GM20000 (cell line): ENCODE measurements at places on chromosomes 3 and 15.

DNA sequence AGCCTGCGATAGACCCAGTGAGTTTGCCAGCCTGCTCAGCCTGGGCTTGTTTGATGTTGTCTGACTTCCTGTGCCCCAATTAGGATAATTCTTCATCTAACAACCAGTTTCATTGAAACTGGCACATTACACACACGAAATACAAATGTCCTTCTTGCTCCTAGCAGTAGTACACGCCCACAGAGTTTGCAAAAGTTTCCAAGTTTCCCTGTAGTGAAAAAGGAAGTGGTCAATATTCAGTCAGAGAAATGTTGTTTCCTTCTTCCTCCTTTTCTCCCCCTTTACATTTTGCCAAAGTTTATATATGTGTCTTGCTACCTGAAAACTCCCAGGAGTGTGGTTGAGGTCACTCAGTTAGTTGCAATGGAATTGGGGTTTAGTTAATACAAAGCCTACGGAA, 58.4 kb upstream of the LRTM1 start:
- DNase-seq, result no peak

DNA sequence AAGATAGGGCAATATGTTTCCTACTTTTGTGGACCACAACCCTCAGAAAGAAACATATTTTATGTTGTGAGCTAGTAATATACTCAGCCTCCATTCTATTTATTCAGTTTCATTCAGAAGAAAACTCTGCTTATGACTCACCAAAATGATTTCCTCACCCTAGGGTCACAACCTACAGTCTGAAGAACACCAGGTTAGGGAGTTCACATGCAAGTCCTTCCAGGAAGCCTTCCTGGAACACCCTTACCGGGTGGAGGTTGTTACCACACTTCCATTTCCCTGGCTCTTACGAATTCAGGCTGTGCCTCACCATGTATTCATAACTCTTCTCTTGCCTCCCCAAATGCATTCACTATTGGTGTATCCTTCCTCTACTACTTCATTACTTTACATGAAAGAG, 228.0 kb upstream of the ADAMTS9 start:
- no peak for DNase-seq

- no peak for DNase-seq
Observed at GRCh38 chr3:170179432-170179831, 2.1 kb downstream of the PHC3 start.

GRCh38 chr15:31049111-31049510, 52.4 kb downstream of the TRPM1 start:
- DNase-seq, result no peak

GRCh38 chr3:124492824-124493223, 237.4 kb upstream of the UMPS start:
- DNase-seq, result peak; percentile 21

GRCh38 chr3:163776743-163777142, 1301.6 kb downstream of the SI start:
- no peak for DNase-seq

DNA sequence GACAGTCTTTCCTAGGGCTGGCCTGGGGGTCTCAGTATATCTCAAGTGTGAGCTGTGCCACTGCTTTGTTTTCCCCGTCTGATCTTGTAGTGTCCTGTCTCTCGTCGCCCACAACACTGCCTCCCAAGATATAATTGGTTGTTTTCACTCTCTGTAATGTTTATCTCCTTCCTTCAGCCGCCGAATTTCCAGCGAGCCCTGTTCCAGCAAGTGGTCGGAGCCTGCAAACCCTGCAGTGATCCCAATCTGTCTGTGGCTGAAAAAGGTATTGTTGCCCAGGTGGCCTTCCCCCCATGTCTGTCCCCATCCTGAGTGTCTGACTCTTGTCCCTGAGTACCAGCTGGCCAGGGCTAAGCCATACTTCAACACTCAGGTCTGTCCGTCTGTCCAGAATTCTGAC, 9.5 kb upstream of the MANF start:
- no peak for DNase-seq

DNA sequence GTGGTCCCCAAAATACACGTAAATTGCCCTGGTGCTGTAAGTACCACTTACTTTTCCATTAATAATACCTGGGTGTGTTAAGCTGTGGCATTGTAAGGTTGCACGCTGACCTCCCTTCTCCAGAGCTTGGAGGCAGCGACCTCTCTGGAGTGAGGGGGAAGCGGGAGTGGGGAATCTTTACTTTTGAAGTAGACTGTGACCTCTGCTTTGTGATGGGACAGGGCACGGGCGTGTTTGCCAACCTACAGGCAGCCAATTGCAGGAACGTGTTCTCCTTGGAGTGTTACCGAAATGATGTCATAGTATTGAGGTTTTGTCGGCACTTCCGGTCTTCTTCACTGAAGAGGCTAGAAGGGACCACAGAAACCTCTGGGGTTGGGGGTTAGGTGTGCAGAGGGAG, 227.3 kb upstream of the C2CD4B start:
- peak; percentile 18 for DNase-seq

DNA sequence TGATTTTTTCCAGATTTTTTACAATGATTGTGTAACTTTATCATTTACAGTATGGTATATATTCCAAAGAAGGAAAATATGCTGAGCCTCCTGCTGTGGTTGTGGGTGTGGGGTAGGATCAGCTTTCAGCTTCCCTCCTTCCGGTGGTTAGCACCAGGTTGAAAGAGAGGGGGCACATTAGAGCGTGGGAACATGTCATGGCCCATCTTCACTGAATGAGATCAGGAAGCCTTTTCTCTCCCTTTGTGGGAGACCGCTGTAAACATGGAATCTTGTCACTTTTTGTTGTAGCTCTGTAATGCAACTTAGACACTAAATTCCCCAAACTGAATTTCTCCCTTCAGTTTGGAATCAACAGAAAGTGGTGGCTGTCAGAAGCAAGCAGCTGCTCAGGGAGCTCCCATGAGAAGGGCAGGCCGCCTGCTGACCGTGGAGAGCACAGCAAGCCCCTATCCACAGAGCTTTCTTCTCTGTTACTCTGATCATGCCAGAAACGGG, 86.7 kb upstream of the LIMD1 start:
- no peak for DNase-seq

- peak; percentile 81 for DNase-seq
Observed at GRCh38 chr3:184710870-184711492, 883 bp downstream of the MAGEF1 start.

DNA sequence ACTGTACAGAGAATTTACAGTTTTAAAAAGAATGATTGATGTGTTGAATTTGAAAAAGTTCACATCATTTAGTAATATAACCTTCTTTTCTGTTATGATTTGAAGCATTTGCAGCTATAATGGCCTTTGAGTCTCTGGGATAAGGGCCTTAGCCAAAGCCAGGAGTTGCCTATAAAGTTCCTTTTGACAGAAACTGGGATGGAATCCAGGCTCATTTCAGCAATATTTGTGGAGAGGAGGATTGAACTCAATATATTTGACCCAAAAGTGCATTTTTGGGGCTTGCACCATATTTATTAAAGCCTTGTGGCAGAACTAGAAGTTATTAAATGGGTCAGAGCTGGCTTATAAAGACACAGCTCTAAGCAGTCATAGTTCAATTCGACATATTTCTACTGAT, 348.7 kb upstream of the EPHA3 start:
- DNase-seq, result no peak

- no peak for DNase-seq
Observed at GRCh38 chr15:38378161-38378560, 75.8 kb upstream of the FAM98B start.

DNA sequence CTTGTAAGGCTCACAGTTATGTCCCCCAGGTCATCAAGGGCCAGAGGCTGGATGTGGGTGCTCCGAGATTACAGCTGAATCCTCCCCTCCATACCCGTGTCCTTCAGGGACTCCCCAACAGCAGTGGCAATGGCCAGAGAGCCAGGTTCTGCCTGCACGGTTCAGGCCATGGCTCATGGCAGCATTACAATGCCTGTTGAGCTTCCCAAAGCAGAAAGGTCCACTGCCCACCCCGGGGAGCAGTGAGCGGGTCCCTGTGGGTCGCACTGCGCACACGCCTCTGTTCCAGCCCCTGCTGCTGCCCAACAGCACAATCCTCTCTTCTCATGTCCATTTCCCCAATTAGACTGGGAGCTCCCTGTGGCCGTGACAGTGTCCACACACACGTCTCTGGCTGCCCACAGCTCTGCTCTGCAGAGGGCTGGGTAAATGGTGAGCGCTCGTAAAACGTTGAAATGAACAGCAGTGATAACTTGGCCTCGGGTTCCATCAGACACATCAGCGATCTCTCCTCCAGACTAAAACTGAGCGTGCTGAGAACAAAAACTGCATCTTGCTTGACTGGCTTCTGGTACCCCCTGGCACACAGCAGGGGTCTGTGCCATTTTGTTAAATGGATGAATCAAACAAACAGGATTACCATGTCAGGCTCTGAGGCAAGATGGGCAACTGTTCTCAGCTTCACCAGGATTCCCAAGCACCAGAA, 80.4 kb downstream of the VGLL4 start:
- DNase-seq, result peak; percentile 36

DNA sequence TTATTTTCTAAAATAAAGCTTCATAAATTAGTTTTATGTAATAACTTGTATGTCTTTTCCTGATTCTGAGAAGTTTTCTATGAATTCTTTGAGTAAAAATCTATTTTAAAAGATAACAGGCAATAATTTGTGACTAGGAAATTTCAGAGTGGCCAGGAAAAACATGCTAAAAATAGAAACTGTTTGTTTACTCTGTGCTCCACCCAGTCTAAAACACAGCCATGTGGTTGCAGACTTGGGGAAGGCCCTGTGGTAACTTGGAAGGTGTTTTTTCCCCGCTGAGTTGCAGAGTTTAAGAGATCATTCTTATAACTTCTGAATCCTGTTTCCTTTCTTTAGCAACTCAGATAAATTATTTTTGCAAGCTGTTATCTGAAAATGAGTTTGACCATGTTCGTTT, 21.9 kb downstream of the PLCL2 start:
- DNase-seq, result no peak

- peak; percentile 20 for DNase-seq
Observed at GRCh38 chr15:55475842-55476241, 32.2 kb downstream of the DNAAF4 start.

GRCh38 chr3:168060317-168060716, 35.4 kb downstream of the GOLIM4 start:
- no peak for DNase-seq

- no peak for DNase-seq
Observed at GRCh38 chr3:9308298-9308990, 54.4 kb upstream of the THUMPD3 start.

- no peak for DNase-seq
Observed at GRCh38 chr3:100702082-100702979, 7.0 kb upstream of the TFG start.

DNA sequence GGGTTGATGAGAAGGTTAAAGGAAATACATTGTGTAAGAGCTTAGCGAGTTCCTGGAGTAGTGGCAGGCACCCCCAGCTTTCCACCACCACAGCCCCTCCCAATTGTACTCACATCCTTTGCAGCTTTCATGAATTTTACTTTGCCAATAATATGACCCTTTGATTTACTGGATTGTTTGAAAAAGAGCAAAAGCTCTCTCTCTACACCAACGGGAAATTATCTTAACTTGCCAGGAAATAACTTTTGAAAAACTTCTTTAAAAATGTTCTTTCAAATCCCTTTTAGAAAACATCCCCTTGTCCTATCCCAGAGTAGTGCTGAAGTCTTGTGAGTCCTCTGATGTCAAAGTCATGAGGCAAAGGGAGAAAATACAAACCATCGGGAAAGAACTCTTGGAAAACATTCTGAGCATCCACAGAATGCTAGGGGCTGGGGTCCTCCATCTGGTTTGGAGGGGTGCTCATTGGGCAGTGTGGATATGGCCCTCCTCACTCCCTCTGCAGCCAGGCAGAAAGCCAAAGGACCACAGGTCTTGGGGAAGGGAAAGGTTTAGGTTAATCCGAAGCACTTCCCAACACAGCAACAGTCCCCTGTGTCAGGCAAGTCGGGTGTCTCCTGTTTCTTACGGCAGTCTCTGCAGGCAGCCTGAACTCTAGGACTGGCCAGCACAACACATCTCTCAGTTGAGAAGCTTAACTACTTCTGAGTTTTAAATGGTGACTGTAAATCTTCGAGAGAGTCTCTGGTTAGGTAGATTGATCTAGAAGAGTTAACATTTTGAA, 36.5 kb downstream of the BOC start:
- no peak for DNase-seq
